Keratinocyte (primary cell): ENCODE measurements at places on chromosomes 2 and 18. TPM values are rescaled to one million over a fixed set of nuclear protein-coding genes. Genes with fewer than 3 reads are reported as not detected.

- no peak for DNase-seq
- no peak overlapping the region for H3K4me3 ChIP-seq
- peaks cover 22% of the 10 kb centered on the region for H3K27me3 ChIP-seq
- no peaks in the 10 kb centered on the region for H3K4me1 ChIP-seq
- no peak overlapping the region for H3K27ac ChIP-seq
- H3K36me3 ChIP-seq, result no peaks in the 10 kb centered on the region
These were observed 35.7 kb upstream of the HPCAL1 start for GRCh38 chr2:10267036-10267435.

GAL3ST2 gene
- polyA plus RNA-seq, result 0.05 TPM in 1 of 3 replicates, not detected in the others

DNA sequence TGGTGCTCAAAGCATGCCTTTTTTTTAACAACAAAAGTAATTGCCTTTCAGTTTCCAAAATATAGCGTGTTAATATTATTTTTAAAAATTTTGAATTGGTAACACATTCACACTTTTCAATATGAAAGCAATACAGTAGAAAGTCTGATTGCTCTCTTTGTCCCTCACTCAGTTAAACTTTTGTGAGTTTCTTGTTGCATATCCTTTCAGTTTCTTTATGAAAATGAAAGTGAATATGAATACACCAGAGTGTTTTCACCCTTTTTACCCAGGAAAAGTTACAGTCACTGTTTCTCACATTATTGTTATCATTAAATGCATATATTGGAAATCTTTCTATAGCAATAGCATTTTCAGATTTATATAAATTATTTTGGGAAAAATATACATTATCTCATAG, 377.4 kb upstream of the CRIM1 start:
- no peaks in the 10 kb centered on the region for H3K4me1 ChIP-seq
- H3K27me3 ChIP-seq, result no peaks in the 10 kb centered on the region
- H3K4me3 ChIP-seq, result no peak overlapping the region
- no peaks in the 10 kb centered on the region for H3K36me3 ChIP-seq

DNA sequence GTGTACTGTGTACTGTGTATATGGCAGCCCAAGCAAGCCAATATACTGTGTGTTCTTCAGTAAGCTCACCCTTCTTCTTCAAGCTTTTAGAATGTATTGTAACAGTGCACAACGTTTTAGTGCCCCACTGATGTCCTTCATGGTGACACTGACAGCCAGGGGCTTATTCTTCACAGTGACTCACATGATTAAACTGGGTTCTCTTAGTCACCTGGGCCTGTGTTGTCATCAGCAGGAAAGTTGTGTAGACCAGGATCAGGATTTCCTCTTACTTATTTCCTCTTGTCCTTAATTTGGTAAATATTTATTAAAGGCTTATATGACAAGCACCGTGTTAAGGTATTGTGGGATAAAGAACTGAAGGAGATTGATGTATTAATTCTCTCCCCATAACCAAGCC, 67.9 kb upstream of the THOC1 start:
- H3K36me3 ChIP-seq, result no peaks in the 10 kb centered on the region
- no peak for DNase-seq
- H3K4me3 ChIP-seq, result no peak overlapping the region
- no peaks in the 10 kb centered on the region for H3K27me3 ChIP-seq
- H3K27ac ChIP-seq, result no peak overlapping the region

CERKL gene
- polyA plus RNA-seq, result 0.03 to 0.08 TPM in 2 of 3 replicates, not detected in the other

- no peaks in the 10 kb centered on the region for H3K27me3 ChIP-seq
- H3K4me1 ChIP-seq, result peaks cover 25% of the 10 kb centered on the region
- H3K36me3 ChIP-seq, result no peaks in the 10 kb centered on the region
- no peak for DNase-seq
- no peak overlapping the region for H3K27ac ChIP-seq
- no peak overlapping the region for H3K4me3 ChIP-seq
These were observed 80.2 kb downstream of the MREG start for GRCh38 chr2:215933151-215933550.

- H3K4me3 ChIP-seq, result no peak overlapping the region
- peaks cover 29% of the 10 kb centered on the region for H3K36me3 ChIP-seq
- no peaks in the 10 kb centered on the region for H3K27me3 ChIP-seq
- no peak for DNase-seq
These were observed 30.8 kb downstream of the LPIN1 start for GRCh38 chr2:11777066-11777782.

FIGN gene
- 1.9 to 2.9 TPM (median 2.0 TPM) in 3 replicates for polyA plus RNA-seq

PTH2R gene
- not detected in 3 replicates for polyA plus RNA-seq

DNA sequence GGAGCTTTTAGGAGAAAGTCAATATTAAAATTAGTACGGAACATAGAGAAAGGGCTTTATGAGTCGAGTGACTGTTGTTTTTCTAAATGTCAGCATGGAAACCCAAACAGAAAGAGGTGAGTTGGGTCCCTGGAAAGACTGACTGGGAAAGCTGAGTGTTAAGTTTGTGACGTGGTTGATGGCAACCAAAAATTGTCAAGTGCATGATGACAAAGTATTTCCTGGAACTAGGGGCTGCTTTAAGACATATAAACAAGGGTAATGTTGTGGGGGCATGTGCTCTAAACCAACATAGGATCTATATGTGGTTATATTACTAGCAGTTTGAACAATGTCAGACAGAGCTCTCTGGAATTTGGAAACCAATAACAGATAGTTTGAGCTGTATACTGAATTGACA, 50.9 kb upstream of the GPD2 start:
- H3K27ac ChIP-seq, result no peak overlapping the region
- no peak for DNase-seq
- H3K4me3 ChIP-seq, result no peak overlapping the region
- H3K4me1 ChIP-seq, result no peaks in the 10 kb centered on the region
- no peaks in the 10 kb centered on the region for H3K27me3 ChIP-seq

GRCh38 chr18:33751613-33752221, 173.7 kb downstream of the ASXL3 start:
- no peak overlapping the region for H3K27ac ChIP-seq
- no peaks in the 10 kb centered on the region for H3K27me3 ChIP-seq
- no peaks in the 10 kb centered on the region for H3K4me1 ChIP-seq
- DNase-seq, result no peak
- no peaks in the 10 kb centered on the region for H3K36me3 ChIP-seq

DNA sequence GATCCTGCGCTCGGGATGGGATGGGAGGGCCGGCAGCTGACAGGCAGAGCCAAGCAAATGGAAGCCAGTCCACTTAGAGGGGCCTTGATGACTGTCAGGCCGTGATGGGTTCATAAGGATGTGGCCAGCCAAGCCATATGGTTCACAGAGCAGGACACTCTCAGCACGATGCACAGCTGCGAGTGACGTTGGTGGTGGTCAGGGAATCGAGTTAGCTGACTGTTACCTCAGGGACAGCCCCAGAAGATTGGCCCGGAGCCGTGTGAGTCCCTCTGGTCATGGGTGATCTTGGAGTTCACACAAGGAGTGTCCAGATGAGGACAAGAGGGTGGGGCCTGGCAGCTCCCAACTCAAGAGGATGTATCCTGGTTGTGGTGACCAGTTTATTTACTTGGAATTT, 70.2 kb downstream of the TPGS2 start:
- no peak overlapping the region for H3K27ac ChIP-seq
- no peak overlapping the region for H3K4me3 ChIP-seq

DNA sequence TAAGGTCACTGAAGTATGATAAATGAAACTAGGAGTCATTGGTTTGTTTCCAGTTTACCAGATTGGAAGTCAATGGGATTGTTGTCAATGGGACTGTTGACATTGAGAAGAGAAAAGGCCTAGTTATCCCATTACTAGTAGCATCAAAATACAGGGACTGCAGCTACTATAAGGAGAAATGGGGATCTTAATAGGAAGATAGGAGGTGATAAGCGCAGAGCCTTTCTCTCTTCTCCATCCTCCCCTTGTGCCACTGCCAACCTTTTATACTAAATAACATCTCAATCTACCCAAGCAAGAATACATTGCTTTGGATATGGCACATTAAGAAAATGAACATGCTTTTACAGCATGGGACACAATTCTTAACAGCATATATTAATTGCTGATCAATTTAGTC, 10.5 kb upstream of the BBS5 start:
- H3K4me1 ChIP-seq, result no peaks in the 10 kb centered on the region
- H3K36me3 ChIP-seq, result no peaks in the 10 kb centered on the region
- H3K27ac ChIP-seq, result no peak overlapping the region
- no peak overlapping the region for H3K4me3 ChIP-seq

CRACDL gene
- polyA plus RNA-seq, result 1.4 to 2.1 TPM (median 1.6 TPM) in 3 replicates

MEIS1 gene
- 2.2 to 4.4 TPM (median 3.1 TPM) in 3 replicates for polyA plus RNA-seq

DNA sequence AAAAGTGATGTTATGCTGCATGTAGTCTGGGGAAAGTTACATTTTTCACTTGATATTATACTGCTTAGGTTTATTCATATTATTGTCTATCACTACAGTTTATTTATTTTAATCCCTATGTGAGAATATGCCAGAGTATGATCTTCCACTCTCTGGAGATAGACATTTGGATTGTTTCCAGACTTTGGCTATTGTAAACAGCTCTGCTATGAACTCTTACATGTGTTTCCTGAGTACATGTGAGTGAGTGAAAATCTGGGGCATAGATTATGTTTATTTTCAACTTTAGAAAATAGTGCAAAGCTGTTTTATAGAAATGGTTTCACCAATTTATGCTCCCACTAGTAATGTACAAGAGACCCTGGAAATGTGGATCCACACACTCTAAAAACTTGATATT, 49.0 kb upstream of the EPAS1 start:
- no peak overlapping the region for H3K4me3 ChIP-seq
- no peaks in the 10 kb centered on the region for H3K27me3 ChIP-seq
- H3K36me3 ChIP-seq, result no peaks in the 10 kb centered on the region

GRCh38 chr2:109031476-109032228, 42.6 kb upstream of the EDAR start:
- peaks cover 3% of the 10 kb centered on the region for H3K4me1 ChIP-seq
- H3K27ac ChIP-seq, result no peak overlapping the region
- no peaks in the 10 kb centered on the region for H3K36me3 ChIP-seq
- H3K27me3 ChIP-seq, result peaks cover 8% of the 10 kb centered on the region

DNA sequence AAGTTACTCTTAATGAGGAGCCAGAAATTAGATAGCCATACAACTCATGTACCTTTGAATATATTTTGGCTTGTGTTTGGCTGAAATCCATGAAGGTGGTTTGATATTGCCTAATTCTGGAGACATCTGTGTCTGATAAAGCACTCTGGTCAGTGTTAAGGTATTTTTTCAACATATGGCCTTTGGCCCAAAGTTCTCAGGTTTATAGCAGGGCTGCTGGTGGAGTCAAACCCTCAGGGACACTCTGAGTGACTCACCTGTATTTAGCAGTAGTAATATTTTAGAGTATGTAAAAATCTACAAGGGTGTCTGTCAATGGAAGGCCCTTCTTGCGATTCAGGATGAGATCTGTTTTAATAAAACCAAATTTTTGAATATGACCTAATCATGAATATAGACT, 666.5 kb downstream of the SLC4A3 start:
- H3K4me3 ChIP-seq, result no peak overlapping the region
- no peak for DNase-seq
- no peaks in the 10 kb centered on the region for H3K4me1 ChIP-seq
- no peak overlapping the region for H3K27ac ChIP-seq

NCL gene
- 103 to 247 TPM (median 123 TPM) in 3 replicates for polyA plus RNA-seq

CD226 gene
- polyA plus RNA-seq, result 0.50 to 1.3 TPM (median 1.1 TPM) in 3 replicates

- no peaks in the 10 kb centered on the region for H3K27me3 ChIP-seq
- H3K36me3 ChIP-seq, result no peaks in the 10 kb centered on the region
- H3K4me1 ChIP-seq, result no peaks in the 10 kb centered on the region
- no peak for DNase-seq
- no peak overlapping the region for H3K4me3 ChIP-seq
These were observed 122.0 kb downstream of the VIT start for GRCh38 chr2:36818542-36818941.

- H3K27ac ChIP-seq, result no peak overlapping the region
- H3K4me1 ChIP-seq, result peaks cover 10% of the 10 kb centered on the region
- peak overlapping the region; percentile 48 for H3K4me3 ChIP-seq
- no peaks in the 10 kb centered on the region for H3K36me3 ChIP-seq
- no peak for DNase-seq
These were observed 33.1 kb upstream of the NPC1 start for GRCh38 chr18:23619388-23619881.

GRCh38 chr2:129008055-129008880, 689.6 kb upstream of the HS6ST1 start:
- H3K27me3 ChIP-seq, result no peaks in the 10 kb centered on the region
- H3K4me1 ChIP-seq, result peaks cover 12% of the 10 kb centered on the region
- no peak overlapping the region for H3K27ac ChIP-seq
- no peaks in the 10 kb centered on the region for H3K36me3 ChIP-seq
- DNase-seq, result no peak

SLC16A14 gene
- polyA plus RNA-seq, result 0.34 to 0.97 TPM (median 0.67 TPM) in 3 replicates

ABCG8 gene
- not detected in 3 replicates for polyA plus RNA-seq

GRCh38 chr2:241421330-241421729, 65.2 kb downstream of the FARP2 start:
- no peak overlapping the region for H3K27ac ChIP-seq
- no peaks in the 10 kb centered on the region for H3K27me3 ChIP-seq
- H3K4me3 ChIP-seq, result no peak overlapping the region
- no peaks in the 10 kb centered on the region for H3K4me1 ChIP-seq
- peaks cover 17% of the 10 kb centered on the region for H3K36me3 ChIP-seq

CEBPZOS gene
- 32.8 to 42.9 TPM (median 36.3 TPM) in 3 replicates for polyA plus RNA-seq

- no peaks in the 10 kb centered on the region for H3K36me3 ChIP-seq
- H3K27ac ChIP-seq, result peak overlapping the region; percentile 62
- no peaks in the 10 kb centered on the region for H3K27me3 ChIP-seq
- no peak for DNase-seq
These were observed 22.7 kb upstream of the SPR start for GRCh38 chr2:72864500-72864899.

DNA sequence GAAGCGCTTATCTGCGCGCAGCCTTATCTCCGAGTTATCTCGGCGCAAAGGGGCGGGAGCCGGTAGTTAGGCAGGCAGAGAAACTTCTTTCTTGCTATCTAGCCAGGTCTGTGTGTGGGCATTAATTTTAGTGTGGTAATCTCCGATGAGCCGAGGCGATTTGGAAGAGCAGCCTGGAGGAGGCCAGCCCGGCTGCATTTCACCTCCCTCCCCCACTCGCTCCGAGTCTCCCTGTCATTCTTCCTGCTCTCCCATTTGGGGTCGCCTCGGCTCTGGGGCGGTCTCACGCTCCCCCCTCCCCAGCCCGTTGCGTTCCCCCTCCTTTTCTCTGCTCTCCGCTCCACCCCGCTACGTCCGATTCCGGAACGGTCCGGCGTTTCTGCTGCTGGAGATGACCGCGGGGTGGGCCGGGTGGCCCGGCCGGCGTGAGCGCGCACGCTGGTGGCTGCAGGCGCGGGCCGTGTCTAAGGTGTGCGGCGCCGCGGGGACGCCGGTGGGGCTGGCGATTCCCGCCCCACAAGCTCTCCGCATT, 566 bp downstream of the GATA6 start:
- peaks cover 85% of the 10 kb centered on the region for H3K27me3 ChIP-seq
- H3K27ac ChIP-seq, result no peak overlapping the region
- H3K4me3 ChIP-seq, result peak overlapping the region; percentile 54
- DNase-seq, result no peak
- H3K4me1 ChIP-seq, result peaks cover 5% of the 10 kb centered on the region

DES gene
- not detected in 3 replicates for polyA plus RNA-seq

- no peak overlapping the region for H3K4me3 ChIP-seq
- no peaks in the 10 kb centered on the region for H3K36me3 ChIP-seq
- H3K27me3 ChIP-seq, result no peaks in the 10 kb centered on the region
- peaks cover under 1% of the 10 kb centered on the region for H3K4me1 ChIP-seq
- no peak overlapping the region for H3K27ac ChIP-seq
These were observed 402.7 kb upstream of the MYT1L start for GRCh38 chr2:2733818-2734217.

RFX8 gene
- polyA plus RNA-seq, result 0.05 TPM in 1 of 3 replicates, not detected in the others

BUB1 gene
- polyA plus RNA-seq, result 3.8 to 24.7 TPM (median 16.4 TPM) in 3 replicates
